NCI-H526 treated with DMSO at 0.1 percent for 48 hours (cell line): ENCODE measurements at places on chromosomes 2 and 18.

DNA sequence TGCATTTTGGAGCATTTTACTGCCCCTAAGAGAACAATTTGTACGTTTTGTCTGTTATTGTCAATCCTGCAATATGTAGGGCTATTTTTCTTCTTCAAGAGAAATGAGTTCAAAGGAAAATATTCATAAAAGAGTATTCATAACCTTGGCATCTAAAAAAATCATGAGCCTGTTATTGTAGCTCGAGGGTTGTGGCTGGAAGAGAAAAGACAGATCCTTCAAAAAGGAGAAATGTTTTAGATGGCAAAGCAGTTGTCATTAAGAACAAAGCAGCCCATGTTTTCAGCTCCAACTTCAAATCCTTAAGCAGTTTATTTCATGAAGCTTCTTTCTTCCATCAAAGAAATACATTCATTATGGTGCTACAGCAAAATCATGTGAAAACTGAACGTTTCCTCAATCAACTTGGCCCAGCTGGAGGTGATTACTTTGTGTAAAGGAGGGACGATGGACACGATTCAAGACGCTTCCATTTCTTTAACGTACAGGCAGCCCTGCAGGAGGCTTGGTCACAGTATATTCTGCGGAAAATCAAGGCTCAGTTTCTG, 31.4 kb downstream of the QPCT start:
- no peak for DNase-seq

GRCh38 chr2:97673915-97674283, 4.4 kb downstream of the C2orf92 start:
- peak; percentile 5 for DNase-seq

GRCh38 chr18:13236411-13236810, 17.9 kb downstream of the LDLRAD4 start:
- no peak for DNase-seq

DNA sequence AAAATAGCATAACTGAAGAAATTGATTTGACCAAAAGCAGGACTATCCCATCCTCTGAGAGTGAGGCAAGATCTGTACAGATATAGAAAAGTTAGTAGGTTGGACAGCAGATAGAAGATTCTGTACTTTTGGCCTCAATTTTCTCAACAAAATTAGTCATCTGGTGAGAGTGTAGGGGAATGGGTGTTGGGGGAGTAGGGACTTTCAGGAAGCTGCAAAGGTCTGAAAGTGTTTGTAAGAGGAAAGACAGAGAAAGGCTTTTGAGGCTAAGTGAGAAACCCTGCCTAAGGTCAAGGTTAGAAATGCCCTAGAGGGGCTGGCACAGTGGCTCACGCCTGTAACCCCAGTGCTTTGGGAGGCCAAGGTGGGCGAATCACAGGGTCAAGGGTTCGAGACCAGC, 40.3 kb downstream of the DAPL1 start:
- DNase-seq: no peak

DNA sequence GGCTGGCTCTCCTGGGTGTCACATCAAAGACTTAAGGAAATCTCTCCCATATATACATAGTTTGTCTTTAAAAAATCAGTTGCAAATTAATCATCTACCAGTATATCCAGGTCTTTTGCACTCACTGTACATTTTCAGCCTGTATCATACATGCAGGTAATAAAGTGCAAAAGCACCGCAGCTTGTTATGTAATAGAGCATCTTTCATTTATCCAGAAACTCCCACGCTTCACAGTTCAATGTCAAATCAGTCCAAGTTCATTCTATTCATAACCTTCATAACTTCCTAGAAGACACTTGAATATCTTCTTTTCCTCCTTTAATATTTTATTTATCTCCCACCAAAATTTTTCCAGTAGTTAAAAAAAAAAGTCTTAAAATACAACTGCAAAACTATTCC, 89.6 kb upstream of the KCTD1 start:
- no peak for DNase-seq

- DNase-seq: no peak
Measured at GRCh38 chr2:1670636-1671035, 73.7 kb downstream of the PXDN start.

GRCh38 chr2:48939232-48939631, 183.7 kb upstream of the LHCGR start:
- DNase-seq: no peak

DNA sequence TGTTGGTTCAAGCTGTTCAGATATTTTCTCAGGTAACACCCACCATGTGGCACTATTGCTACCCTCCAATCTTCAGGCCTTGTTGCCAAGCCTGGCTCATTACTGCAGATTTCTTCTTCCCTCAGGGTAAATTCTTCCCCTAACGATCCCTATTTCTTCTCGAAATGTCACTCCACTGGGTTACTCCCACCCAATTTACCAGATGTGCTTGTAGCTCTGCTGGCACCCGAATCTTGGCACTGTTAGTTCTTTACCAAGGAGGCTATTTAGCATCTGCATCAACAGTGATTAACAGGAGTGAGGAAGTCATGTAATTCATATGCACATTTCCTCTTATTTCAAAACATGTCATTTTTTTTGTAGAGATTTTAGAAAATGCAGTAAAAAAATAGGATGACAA, 217.1 kb upstream of the CYRIA start:
- DNase-seq: no peak

DNA sequence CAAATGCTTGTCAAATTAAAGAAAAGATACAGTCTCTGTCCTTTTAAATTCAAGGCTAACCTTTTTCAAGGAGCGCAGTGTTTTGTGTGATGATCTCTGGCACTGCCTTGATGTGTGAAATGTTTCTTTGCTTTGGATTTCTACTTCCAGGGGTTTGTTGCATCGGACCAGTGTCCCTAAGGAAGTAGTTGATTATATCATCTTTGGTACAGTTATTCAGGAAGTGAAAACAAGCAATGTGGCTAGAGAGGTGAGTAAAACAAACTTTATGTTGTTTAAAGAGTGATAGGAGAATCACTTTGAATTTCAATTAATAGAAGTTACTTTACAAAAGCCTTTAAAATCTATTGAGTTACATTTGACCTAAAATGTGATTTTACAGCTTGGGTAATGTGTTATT, 28.8 kb downstream of the HADHB start:
- DNase-seq: no peak

GRCh38 chr18:67134911-67135310, 381.6 kb downstream of the DSEL start:
- no peak for DNase-seq

DNA sequence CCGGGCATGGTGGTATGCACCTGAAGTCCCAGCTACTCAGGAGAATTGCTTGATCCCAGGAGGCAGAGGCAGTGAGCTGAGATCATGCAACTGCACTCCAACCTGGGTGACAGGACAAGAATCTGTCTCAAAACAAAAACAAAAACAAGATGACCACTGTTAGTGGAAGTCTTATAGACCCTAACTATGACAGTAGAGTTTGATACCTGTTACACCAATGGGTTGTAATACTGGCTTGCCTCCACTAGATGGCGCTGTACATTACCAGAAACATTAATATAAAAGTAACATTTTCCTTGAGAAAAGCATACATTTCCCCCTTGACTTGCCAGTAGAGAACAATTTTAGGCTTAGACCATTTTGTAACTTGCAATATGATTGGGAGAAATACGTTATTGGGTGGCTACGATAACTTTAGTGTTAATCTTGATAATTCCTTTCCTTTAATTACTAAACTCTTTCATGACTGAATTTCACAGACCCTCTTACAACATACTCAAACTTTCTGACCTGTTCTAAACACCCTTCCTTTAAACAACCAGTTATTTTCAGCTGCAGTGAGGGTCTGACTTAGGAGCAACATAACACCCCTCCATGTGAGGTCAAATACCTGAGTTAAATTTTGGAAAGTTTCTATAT, 19.5 kb downstream of the SLC25A52 start:
- DNase-seq: peak; percentile 49

- DNase-seq: no peak
Measured at GRCh38 chr2:152682663-152683062, 34.6 kb downstream of the PRPF40A start.

DNA sequence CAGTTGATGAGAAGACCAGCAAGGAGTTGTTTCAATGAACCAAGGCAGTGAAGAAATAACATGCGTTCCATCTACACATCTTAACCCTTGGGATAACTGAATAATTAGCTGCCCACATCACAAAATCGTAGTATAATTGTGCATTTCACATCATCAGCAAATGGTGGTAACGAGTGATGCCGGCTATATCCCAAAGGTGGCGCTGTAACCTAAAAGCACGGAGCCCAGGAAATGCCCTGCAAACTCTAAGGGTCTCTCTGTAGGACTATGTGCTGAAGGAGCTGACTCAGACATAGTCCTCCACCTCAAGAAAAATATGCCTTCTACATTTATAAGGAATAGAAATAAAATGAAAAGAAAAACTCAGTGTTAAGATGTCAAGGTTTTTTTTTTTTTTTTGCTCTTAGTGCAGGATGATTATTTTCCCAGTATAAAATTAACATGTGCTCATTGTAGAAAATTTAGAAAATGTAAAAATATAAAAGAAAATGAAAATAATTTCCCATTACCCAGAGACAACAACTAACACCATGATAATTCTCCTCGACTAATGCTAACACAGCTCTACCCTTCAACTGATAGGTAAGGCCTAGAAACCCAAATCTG, 23.1 kb upstream of the DSG3 start:
- no peak for DNase-seq

- no peak for DNase-seq
Measured at GRCh38 chr2:45960057-45960863, 308.8 kb downstream of the PRKCE start.

DNA sequence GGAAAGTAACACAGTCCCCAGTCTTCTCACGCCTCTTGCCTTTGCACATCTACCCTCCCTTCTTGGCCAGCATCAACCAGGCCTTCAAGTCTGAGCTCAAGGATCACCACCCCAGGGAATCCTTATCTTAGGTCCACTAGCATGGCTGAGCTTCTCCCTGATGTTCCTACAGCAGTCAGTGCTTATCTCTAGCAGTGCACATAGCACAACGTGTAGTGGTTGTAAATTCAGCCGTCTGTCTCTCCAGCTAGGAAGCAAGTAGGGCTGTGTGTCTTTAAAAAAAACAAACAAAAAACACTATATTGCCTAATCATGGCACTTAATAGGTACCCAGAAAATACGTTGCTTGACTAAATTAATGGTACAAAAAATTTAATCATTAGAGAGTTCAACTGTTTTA, 29.2 kb downstream of the KCNG3 start:
- DNase-seq: no peak

DNA sequence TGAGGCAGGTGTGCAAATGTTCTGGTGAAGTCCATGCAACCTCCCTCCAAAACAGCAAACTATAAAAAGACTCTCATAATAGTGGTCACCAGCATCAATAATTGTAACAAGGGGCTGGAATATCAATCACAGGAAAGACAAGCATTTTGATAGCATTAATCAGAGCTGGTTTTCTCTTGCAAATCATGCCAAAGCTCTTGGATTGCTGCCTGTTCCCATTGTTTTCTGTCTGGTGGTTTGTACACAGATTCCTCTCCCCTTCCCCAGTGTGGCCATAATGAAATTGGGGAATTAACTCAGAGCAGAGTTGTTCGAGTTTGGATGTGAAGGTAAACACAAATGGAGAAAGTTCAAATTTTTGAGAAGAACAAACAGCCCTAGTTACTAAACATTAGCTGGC, 134.2 kb downstream of the CDCA7 start:
- DNase-seq: no peak

DNA sequence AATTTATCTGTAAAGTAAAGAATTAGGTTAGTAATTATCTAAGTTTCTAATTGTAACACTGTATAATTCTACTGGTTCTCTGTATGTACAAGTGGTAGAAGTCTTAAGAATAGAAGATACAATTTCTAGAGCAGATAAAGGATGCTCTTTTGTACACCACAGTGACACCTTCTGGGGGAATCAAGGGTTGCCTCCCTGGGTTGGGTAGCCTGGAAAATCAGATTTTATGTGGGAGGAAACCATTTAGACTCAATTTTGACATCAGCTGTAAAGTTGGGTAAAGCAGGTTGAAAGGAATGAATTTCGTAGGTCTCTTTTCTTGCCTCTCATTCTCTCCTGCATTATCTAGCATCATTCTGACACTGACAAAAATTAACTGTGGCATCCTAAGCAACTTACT, 354.8 kb downstream of the DCC start:
- no peak for DNase-seq

- DNase-seq: no peak
Measured at GRCh38 chr2:138767101-138767500, 13.1 kb downstream of the NXPH2 start.
